ENCODE measurements at places on chromosomes 1 and 21. TPM values are rescaled to one million over a fixed set of nuclear protein-coding genes. Genes with fewer than 3 reads are reported as not detected.
A peak's percentile ranks its signal among the peaks of the same experiment; 100 is the strongest.

- no peak for DNase-seq
These were observed 54.9 kb upstream of the RAP1GAP start for GRCh38 chr1:21724098-21724497.

GRCh38 chr1:117658676-117659075 is 52.8 kb downstream of the TENT5C start:
- no peak for DNase-seq

The KRTAP11-1 gene
- total RNA-seq: not detected

DNA sequence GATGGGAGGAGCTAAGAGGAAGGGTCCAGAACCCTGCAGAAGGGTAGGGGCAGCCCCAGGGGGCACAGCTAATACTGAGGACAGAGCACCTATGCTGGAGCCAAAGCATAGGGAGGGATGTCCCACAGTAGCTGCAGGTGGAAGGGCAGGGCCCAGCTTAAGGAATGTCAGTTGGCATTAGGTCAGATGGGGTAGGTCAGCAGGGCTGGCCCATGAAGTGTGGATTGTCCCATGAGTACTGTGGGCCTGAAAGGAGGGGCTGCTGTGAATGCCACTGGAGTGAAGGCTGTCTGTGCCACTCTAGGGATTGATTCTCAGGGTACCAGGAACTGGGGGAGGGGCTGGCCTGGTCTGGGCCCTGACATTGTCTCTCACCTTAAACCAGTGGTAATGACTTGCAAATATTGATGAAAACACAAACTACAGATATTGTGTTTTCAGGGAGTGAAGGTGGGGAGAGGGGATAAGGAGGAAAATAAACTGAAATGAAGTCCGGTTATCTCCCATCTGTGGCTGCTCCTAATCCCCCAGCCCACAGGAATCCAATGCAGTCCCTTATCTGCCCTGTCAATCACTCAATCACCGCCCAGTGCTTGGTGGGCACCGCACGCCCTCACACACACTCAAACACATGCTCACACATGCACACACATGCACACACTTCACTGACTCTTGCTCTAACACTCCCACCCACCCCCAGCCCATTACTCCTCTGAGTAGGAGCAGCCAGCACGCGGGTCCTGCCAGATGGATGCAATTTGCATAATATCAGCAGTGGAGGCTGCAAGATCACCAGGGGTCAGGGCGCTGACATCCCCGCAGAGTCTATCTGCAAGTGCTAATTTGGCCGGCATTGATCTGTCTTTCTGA is 27.8 kb downstream of the DMAP1 start:
- DNase-seq: no peak

The GNG4 gene
- total RNA-seq: 24.3 TPM

The RPL5 gene
- 2,667 TPM for total RNA-seq

The TAL1 gene
- total RNA-seq: 1.9 TPM

The ZFP69B gene
- 1.6 TPM for total RNA-seq

- no peak for DNase-seq
These were observed 7.3 kb downstream of the GNG4 start for GRCh38 chr1:235642011-235642942.

DNA sequence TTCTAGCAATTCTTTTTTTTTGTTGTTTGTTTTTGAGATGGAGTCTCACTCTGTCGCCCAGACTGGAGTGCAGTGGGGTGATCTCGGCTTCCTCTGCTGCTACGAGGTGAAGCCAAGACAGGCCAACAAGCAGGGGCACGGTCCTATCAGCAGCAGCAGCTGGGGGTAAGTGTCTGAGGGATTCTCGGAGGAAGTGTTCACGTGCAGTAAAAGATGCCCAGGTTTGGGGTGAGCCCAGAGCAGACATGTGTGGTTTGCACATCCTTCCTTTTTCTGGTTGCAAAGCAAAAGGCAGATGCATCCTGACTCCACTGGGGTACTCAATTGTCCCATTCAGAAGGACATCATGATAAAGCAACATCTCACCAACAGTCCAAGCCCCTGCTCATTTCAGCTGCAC is 27.7 kb downstream of the PIGP start:
- DNase-seq: no peak

- no peak for DNase-seq
These were observed 41.0 kb downstream of the DEGS1 start for GRCh38 chr1:224223819-224224714.

- DNase-seq: peak; percentile 87
These were observed 25.0 kb downstream of the WNT4 start for GRCh38 chr1:22117851-22118250.

The PTGFR gene
- 2.0 TPM for total RNA-seq

GRCh38 chr1:162612606-162613400 is 19.5 kb upstream of the DDR2 start:
- no peak for DNase-seq

The SNX27 gene
- total RNA-seq: 42.7 TPM

- no peak for DNase-seq
These were observed 6.7 kb downstream of the TRPM2 start for GRCh38 chr21:44360159-44360558.

GRCh38 chr1:214108097-214108446 is 120.3 kb downstream of the PROX1 start:
- DNase-seq: no peak

The PIGR gene
- 5.3 TPM for total RNA-seq

DNA sequence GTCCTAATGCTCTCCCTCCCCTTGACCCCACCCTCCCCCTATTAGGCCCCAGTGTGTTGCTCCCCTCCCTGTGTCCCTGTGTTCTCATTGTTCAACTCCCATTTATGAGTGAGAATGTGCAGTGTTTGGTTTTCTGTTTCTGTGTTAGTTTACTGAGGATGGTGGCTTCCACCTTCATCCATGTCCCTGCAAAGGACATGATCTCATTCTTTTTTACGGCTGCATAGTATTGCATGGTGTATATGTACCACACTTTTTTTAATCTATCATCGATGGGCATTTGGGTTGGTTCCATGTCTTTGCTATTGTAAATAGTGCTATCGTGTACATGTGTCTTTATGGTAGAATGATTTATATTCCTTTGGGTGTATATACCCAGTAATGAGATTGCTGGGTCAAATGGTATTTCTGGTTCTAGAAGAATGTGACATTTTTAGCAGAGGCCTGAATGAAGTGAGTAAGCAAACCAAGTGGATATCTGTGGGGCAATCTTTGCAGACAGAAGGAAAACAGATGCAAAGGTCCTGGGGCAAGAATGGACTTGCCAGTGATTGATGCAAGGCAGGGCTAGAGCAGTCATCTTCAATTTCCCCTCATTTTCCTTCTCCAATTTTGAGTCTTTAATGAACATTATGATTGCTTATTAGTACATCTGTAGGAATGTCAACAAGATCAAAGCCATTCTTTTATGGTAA is 50.2 kb downstream of the UBE4B start:
- no peak for DNase-seq

The OLIG2 gene
- not detected for total RNA-seq

GRCh38 chr1:248853663-248854375 is 5.1 kb downstream of the ZNF692 start:
- no peak for DNase-seq

The FNDC5 gene
- 15.2 TPM for total RNA-seq

The RNU1-2 gene
- total RNA-seq: 4,661 TPM

The ZBTB8OS gene
- 27.8 TPM for total RNA-seq

The DPYD gene
- 35.9 TPM for total RNA-seq

DNA sequence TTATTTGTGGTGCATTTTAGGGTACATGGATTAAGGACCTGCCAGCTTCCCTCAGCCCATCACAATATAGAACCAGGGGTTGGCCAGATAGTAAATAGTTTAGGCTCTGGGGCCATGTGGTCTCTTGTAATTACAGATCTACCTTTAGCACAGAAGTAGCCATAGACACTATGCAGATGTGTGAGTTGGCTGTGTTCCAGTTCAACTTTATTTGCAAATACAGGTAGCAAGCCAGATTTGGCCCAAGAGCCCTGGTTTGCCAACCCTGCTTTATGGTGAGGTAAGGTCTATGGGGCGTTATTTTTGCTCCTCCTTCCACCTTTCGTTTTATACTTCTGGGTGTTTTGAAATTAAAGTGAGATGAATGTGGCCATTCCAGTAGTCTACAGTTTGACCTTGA is 48.7 kb downstream of the MRPS6 start:
- no peak for DNase-seq

- DNase-seq: no peak
These were observed 532.5 kb downstream of the NCAM2 start for GRCh38 chr21:21530680-21531079.

GRCh38 chr21:35942211-35943144 is 117.8 kb downstream of the SETD4 start:
- no peak for DNase-seq

GRCh38 chr1:202184750-202185460 is 8.7 kb upstream of the LGR6 start:
- DNase-seq: peak; percentile 80

The NR1I3 gene
- total RNA-seq: not detected

DNA sequence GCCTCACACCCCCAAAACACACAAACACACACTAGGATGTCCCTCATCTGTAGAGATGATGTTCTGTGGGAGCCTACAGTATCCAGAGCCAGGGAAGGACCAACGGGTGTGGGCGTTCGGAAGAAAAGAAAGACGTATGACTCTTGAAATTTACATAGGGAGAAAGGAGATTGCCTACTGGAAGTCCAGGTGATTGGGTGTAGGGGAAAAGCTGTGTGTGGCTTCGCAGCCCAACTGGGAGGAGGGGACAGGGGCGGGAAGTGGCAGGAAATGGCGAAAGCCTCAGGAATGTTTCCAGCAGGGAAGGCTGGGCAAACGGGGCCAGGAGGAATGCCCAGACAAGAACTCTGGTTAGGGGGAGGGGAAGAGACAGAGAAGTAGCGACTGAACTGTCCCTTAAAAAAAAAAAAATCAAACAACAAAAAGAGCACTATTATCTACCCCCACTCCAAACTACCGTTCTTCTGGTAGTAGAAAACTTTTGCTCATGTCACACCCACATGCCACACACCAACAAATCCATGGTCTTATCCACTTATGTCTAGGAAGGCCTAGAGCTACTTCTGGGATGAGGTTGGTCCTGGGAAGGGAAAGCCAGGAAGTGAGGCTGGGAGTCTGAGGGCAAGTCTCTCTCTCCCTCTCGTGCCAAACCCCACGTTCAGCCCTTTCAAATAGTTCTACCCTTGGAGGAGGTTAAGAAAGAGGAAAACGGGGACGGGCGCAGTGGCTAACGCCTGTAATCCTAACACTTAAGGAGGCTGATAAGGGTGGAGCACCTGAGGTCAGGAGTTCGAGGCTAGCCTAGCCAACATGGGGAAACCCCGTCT is 1.8 kb upstream of the CKS1B start:
- DNase-seq: no peak

GRCh38 chr21:14707511-14708020 is 161.5 kb upstream of the SAMSN1 start:
- DNase-seq: no peak

GRCh38 chr1:62732331-62732730 is 44.1 kb upstream of the DOCK7 start:
- DNase-seq: no peak

The FOXO6 gene
- total RNA-seq: 10.3 TPM

The OPTC gene
- total RNA-seq: not detected

DNA sequence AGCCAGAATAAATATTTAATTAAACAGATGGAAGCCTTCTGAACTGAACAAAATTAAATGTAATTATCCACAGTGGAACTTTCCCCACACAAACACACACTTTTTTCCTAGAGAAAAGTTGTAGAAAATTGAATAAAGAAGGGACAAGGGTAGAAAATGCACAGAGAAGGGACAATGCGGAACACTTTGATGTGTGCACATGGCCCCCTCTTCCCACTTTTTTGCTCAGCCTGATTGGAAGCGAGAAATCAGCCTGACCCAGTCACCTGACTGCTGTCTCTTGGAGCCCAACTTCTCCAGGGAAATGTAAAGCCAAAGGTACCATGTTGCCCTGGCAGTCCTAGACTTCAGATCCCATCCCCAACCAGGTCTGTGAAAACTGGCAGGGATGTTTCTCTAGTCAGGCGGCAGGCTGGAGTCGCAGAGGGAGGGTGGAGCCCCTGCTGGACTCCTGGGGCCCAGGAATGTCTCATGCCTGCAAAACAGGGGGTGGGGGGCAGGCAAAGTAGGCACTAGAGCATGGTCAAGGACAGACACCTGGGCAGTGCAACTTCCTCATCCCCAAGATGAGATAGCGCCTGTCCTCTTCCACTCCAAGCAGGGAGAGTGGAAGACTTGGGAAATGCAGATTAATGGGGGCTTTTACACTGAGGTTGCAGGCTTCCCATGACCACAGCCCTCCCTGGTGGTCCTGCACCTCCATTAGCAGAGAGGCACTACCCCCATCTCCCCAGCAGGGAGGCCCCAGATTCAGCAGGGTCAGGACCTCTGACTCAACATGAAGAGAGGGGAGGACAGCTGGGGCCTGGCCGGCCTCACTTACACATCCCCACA is 2.8 kb downstream of the CERS2 start:
- no peak for DNase-seq

The NTNG1 gene
- 9.1 TPM for total RNA-seq

- no peak for DNase-seq
These were observed 7.9 kb upstream of the HCRTR1 start for GRCh38 chr1:31609514-31610118.

The INTS3 gene
- total RNA-seq: 74.4 TPM

GRCh38 chr21:45791562-45792418 is 148.3 kb downstream of the PCBP3 start:
- no peak for DNase-seq

- no peak for DNase-seq
These were observed 1.3 kb downstream of the ARL8A start for GRCh38 chr1:202143011-202143767.

The SPOCD1 gene
- total RNA-seq: 1.7 TPM

Measured in ovary (tissue), 10 donors.